ENCODE measurements at places on chromosomes 3 and 15.

DNA sequence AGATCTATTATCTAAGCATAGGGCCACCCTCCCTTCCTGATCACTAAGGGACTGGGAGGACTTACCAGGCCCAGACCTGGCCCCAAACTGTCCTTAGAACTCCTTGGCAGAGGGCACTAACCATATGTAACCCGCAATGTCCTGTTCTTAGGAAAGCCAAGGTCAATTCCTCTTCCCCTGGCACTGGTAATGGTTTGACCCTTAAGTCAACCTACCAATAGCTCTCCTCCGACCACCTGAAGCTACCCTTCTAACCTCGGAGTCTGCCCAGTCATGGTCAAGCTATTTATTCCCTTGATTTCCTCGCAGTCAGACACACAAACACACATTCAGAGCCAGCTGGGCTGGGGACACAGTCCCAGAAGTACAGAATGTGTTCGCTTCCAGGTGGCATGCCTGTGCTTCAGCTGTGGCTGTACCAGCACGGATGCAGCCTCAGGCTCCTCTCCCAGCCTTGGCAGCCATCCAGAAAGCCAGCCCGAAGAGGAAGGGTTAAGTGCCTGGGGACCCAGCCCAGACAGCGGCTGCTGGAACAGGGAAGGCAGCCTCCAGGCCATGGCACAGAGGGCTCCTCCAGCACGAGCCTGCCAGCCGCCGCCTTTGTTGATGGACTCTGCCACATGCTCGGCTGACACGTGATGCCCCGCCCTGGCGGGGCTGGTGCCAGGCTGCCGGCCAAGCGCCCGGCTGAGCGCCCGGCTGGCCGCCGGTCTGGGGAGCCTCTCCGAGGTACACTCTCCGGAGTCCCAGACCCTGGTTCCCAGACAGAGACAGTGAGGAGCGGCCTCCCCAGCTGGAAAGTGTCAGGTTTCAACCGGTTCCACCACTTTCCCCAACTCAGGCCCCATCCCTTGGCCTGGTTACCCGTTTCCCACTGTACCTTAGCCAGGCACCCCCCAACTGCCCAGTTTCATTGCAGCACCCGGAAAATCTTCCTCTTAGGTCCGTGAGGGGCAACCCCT is 5.5 kb downstream of the BMF start:
- DNase-seq: no peak

DNA sequence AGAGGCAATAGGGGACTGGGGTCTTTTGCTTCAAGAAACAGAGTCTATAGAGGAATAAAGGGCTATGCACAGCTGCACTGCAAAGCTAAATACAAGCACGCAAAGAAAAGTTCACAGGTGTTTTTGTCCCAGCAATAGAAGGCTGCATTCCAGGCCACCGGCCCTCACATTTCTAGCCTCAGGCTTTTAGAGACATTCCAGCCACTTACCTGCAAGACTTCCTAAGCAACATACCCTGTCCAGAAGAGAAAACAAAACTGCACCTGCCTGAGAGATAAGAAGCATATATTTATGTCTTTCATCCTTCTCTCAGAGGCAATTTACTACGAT is 220.5 kb downstream of the OPA1 start:
- no peak for DNase-seq

GRCh38 chr3:183728204-183728603 is 30.6 kb downstream of the YEATS2 start:
- no peak for DNase-seq

DNA sequence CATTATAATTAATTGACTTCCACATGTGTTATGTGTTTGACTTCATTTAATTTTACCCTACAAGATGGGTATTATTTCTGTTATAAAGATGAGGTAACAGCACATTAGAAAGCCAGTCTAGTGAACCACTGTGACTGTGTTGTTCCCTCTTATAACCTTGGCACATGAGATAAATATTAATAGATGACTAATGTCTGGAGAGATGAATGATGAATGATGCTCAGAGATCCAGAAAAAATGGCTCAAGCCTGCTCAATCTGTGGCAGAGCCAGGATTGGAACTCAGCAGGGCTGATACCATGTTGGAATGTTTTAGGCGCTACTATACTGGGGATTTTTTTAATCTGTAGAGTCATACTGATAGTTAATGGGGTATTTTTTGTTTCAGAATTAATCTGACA is 118.8 kb upstream of the PTX3 start:
- no peak for DNase-seq

DNA sequence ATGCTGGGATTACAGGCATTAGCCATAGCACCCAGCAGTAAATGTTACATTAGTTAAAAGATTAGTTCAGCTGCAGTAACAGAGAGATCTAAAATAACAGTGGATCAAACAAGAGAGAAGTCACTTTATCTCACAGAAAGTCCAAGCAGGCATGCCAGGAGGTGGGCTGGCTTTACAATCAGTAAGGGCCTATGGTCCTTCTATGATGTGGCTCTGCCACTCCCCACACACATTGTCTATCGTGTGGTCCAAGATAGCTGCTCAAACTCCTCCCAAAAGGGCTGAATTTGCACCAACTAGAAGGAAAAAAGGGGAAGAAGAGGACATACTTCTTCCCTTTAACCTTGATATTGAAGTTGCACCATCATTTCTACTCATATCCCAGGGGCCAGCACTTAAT is 4.6 kb upstream of the RUVBL1 start:
- DNase-seq: no peak

Measured in HuH-7 (cell line).